ENCODE measurements at places on chromosomes 16 and 17.
A peak's percentile ranks its signal among the peaks of the same experiment; 100 is the strongest.

- DNase-seq: no peak
- H3K4me1 ChIP-seq: no peaks in the 10 kb centered on the region
- H3K36me3 ChIP-seq: no peaks in the 10 kb centered on the region
- no peak overlapping the region for H3K4me3 ChIP-seq
Measured at GRCh38 chr17:47077576-47077975, 98.5 kb upstream of the RPRML start.

DNA sequence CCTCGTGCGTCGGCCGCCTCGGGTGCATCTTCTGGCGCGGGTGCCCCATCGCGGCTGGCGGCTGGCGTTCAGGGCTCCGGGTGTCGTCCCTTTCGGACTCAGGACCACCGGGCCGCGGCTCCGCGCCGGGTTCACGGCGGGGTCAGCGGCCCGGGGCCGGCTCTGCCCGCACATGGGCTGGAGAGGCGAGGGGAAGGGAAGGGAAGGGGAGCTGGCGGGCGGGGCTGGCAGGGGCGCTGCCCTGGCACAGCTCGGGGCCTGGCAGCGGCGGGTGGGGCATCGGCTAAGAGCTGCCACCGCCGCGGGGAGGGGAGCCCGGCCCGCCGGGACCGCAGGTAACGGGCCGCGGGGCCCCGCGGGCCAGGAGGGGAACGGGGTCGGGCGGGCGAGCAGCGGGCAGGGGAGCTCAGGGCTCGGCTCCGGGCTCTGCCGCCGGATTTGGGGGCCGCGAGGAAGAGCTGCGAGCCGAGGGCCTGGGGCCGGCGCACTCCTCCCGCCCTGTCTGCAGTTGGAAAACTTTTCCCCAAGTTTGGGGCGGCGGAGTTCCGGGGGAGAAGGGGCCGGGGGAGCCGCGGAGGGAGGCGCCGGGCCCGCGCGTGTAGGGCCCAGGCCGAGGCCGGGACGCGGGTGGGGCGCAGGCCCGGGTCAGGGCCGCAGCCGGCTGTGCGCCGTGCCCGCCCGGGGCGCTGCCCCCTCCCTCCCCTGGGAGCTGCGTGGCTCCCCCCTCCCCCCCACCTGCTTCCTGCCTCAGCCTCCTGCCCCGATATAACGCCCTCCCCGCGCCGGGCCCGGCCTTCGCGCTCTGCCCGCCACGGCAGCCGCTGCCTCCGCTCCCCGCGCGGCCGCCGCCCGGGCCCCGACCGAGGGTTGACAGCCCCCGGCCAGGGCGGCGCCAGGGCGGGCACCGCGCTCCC is 646 bp downstream of the HIC1 start:
- H3K4me3 ChIP-seq: peak overlapping the region; percentile 72
- no peaks in the 10 kb centered on the region for H3K36me3 ChIP-seq
- peaks cover 65% of the 10 kb centered on the region for H3K27me3 ChIP-seq

DNA sequence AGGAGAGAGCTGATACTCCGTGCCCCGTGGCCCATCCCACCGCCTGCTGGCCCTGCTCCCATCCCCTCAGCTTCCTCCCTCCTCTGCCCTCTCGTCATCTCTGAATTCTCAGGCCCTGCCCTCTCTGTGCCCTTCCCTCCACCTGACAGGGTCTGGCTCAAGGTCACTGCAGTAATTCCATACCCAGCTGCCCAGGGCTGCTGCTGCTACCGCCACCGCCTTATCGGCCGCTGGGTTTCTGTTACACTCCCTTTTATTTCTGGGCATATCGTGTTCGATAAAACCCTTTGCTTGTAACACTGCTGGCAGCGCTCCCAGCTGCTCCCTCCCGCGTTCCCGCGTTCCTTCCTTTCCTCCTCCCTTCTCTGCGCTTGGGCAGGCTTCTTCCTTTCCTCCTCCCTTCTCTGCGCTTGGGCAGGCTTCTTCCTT is 1.2 kb downstream of the EPN3 start:
- H3K27ac ChIP-seq: peak overlapping the region; percentile 68
- peaks cover 2% of the 10 kb centered on the region for H3K27me3 ChIP-seq

DNA sequence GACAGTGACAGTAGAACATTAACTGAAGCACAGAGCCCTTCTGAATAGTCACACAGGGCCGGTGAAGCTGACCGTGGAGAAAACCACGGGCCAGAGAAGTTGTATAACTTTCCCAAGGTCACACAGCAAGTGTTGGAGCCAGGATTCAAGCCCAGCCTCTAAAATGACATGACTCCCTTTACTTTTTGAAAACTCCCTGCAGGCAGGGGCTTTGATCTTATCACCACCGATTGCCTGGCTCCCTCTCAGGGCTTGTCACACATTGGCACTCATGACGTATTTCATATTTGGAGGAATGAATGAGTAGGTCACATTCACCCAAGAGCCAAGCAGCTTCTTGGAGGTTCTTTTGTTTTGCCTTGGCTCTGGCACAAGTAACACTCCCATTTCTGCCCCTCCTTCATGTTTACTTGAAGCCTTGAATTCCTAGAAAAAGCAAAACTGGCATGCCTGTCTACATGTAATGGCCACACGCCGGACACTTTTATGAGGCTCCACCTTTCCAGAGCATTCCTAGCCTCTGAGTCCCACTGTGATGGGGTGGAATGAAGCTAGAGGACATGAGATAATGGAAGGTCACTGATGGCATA is 13.3 kb upstream of the RBBP6 start:
- DNase-seq: peak; percentile 50
- H3K36me3 ChIP-seq: no peaks in the 10 kb centered on the region
- no peaks in the 10 kb centered on the region for H3K27me3 ChIP-seq

DNA sequence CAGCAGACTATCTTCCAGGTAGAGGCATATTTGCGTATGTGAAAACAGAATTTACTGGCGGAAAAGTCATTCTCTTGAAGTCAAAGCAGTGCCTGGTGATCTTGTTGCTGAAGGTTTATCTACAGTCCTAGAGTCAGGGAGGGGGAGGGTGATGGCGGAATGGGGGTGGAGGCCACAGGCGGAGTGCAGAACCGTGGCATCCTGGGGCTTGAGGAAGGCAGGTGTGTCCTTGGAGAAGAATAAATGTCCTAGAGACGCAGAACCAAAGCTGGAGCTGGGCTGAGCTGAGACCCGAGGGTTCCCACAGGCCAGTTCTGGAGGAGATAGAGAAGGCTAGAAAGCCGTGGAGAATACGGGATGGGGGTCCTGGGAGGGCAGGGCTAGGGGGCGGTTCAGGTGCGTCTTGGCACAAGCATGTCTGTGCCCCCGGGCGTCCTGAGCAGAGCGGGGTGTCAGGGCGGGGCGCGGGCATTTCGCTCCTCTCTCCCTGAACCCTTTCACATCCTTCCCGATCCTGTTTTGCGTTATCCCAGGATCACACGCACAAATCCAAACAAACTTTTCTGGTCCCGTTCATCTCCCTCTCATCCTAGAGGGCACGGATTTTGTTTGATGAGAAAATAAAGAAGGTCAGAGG is 76.9 kb upstream of the CREBBP start:
- no peak for DNase-seq
- H3K4me1 ChIP-seq: peaks cover 7% of the 10 kb centered on the region
- H3K27ac ChIP-seq: no peak overlapping the region
- H3K27me3 ChIP-seq: no peaks in the 10 kb centered on the region

DNA sequence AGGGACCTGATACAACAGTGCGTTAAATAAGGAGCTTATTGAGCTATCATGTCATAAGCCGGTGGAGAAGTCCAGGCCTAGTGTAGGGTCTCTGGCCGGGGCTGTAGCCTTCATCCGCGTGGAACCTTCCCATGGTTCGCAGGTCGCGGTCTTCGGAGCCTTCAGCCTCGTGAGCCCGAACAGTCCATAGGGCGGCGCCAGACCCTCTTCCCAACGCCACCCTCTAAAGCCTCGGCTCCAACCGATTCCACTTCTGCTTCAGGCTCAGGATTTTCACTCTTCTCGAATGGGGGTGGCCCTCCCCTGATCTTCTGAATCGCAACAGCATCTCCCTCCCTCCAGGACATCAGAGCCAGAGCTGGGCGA is 10.3 kb upstream of the BRCA1 start:
- H3K27me3 ChIP-seq: no peaks in the 10 kb centered on the region
- H3K4me3 ChIP-seq: no peak overlapping the region
- no peaks in the 10 kb centered on the region for H3K36me3 ChIP-seq
- no peak overlapping the region for H3K27ac ChIP-seq
- no peaks in the 10 kb centered on the region for H3K4me1 ChIP-seq
- DNase-seq: no peak
